ENCODE measurements at places on chromosomes 2 and 18. TPM values are rescaled to one million over a fixed set of nuclear protein-coding genes. Genes with fewer than 3 reads are reported as not detected.

CREG2 gene
- polyA plus RNA-seq, result 1.4 TPM

HNMT gene
- 1.8 TPM for polyA plus RNA-seq

VWC2L gene
- polyA plus RNA-seq, result not detected

- no peak for DNase-seq
Observed at GRCh38 chr2:107362993-107363392, 463.7 kb upstream of the RGPD4 start.

- DNase-seq, result no peak
Observed at GRCh38 chr2:162172802-162173370, 20.8 kb upstream of the GCG start.

DNA sequence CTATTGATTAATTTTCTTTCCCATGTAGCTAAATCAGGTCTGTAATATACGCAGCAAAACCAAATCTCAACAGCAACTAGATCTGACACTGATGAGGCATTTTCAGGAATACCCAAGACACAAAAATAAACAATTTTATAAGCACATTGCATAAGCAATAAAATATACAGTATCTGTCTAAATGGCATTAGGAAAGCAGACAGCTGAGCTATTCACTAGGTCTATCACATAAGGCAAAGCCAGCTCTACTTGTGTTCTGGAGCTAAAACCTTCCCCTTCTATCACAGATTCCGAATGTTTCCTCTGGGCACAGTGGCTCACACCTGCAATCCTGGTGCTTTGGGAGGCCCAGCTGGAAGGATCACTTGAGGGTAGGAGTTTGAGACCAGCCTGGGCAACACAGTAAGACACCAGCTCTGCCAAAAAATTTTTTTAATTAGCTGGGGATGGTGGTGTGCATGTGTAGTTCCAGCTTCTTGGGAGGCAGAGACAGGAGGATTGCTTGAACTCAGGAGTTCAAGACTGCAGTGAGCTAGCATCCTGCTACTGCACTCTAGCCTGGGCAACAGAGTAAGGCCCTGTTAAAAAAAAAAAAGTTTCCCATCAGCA, 21.1 kb downstream of the PTPN2 start:
- no peak for DNase-seq

GRCh38 chr18:38545071-38545470, 979.5 kb upstream of the CELF4 start:
- DNase-seq, result no peak
